Left ventricle myocardium superior (tissue), 1 donor: ENCODE measurements at places on chromosomes 16 and 17.
A peak's percentile ranks its signal among the peaks of the same experiment; 100 is the strongest.

DNA sequence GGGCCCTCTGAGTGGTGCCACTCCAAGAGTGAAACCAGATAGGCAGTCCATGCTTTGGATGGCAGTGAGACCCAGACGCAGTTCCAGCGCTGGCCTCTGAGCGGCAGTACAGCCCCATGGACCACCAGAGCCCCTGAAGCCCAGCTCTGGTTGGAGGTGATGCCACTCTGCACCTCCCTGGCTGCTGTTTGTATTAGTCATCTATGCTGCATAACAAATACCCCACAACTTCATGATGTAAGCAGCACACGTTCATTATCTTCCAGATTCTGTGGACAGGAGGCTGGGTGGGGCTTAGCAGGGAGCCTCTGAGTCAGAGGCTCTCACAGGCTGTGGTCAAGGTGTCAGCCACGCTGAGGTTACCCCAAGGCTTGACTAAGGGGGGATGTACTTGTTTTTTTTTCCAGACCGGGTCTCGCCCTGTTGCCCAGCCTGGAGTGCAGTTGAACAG is 5.1 kb upstream of the NME4 start:
- DNase-seq = peak; percentile 67

GRCh38 chr16:83807327-83807709 is 460 bp upstream of the HSBP1 start:
- peak; percentile 32 for DNase-seq

DNA sequence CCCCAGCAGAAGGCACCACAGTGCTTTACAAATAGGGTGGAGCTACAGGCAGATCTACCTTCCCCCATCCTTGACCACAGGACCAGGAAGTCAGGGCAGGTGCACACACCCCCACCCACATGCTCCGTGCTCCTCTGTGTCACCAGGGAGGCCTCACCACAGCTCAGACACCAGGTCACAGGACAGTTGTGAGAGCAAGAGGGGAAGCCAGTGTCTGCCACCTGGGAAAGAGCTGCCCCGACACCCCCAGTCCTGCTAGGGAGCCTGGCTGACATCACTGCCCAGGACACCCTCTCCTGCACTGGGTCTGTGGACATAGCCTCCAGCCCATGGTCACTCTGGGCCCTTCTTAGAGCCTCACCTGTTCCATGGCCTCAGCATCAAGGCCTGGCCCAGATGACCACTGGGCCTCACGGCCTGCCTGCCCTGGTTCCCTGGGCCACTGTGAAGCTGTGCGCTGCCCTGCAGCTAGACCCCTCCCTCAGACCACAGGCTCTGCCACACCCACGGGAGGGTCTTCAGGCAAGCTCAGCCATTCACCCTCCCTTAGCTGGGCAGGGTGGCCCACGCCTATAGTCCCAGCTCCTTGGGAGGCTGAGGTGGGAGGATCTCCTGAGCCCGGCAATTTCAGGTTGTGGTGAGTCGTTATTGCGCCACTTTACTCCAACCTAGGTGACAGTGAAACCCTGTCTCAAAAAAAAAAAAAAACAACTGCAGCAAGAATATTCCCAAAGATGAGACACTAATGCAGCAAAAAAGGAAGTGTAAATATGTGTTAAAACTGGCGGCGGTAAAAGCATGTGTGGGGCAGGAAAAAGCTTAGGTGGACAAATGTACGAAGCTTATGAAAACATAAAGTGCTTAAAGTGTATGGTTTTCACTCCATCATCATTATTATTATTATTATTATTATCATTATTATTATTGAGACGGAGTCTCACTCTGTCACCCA is 14.2 kb downstream of the POLR3K start:
- DNase-seq = no peak

DNA sequence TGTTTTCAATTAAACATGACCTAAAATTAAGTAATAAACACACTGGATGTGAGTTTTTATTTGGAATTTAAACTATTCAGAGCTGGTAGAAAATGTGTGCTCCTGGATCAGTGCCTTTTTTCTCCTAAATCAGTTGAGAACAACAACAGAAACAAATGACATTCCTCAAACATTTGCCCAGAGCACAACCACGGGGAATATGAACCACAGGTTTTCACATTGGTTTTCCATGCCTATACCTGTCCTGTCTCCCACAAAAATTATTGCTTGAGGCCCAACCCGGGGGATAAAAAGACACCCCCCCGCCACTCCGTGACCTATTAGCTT is 6.8 kb downstream of the HSBP1 start:
- DNase-seq = no peak

GRCh38 chr17:60901242-60901641 is 223.6 kb downstream of the BCAS3 start:
- no peak for DNase-seq

DNA sequence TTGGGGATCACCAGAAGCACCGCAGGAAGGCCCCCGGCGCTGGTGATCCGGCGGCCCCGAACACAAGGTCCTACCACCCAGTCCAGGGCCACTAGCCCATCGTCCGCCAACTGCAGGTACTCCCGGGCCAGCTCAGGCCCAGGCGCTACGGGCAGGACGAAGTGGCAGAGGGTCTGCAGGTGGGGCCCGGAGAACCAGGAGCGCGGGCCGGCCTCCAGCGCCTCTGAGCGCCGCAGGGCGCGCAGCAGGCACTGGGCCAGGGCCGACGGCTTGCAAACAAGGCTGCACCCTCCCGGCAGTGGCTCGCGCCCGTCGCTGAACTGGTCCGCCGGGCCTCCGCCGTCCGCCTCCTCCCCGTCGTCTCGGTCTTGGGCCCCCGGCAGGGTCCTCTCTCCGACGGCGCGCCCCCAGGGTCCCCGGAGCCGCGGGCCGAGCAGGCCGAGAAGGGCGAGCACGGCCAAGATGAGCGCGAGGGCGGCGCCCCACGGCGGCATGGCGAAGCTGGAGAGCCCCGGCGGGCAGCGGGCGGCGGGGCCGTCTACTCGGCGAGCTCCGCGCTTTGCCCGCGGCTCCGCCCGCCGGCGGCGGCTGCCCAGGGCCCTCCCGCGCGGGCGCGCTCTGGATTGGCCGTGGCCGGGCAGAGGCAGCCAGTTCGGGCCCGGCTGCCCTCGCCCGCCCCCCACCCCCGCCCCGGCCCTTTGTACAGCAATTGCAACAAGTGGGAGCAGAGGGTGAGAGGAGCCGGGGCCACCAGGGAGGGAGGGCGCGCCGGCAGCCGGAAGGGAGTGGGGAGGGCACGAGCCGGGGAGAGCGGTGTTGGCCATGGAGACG is at the start of gene ABHD15:
ABHD15 (minus strand) TSS at position 565 of the 831 bp plus-strand sequence; CDS start at position 494, 71 bp downstream.
- DNase-seq = peak; percentile 86

GRCh38 chr17:72394531-72394930 is 273.7 kb downstream of the SOX9 start:
- DNase-seq = no peak

DNA sequence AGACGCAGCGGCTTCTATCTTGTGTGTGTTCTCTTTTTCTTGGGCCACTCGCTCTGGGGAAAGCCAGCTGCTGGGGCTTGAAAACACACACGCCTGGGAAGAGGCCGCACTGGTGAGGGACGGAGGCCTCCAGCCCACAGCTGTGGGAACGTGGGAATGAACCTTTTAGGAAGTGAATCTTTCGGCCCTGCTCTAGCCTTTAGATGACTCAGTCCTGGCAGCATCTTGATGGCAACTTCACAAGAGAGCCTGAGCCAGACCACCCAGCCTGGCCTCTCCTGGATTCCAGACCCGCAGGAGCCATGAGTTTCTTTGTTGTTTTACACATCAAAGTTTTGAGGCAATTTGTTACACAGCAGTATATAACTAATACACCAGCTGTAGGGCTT is 2.2 kb upstream of the PDPK1 start:
- no peak for DNase-seq

- no peak for DNase-seq
Measured at GRCh38 chr17:28953444-28954118, 2.3 kb upstream of the PHF12 start.

DNA sequence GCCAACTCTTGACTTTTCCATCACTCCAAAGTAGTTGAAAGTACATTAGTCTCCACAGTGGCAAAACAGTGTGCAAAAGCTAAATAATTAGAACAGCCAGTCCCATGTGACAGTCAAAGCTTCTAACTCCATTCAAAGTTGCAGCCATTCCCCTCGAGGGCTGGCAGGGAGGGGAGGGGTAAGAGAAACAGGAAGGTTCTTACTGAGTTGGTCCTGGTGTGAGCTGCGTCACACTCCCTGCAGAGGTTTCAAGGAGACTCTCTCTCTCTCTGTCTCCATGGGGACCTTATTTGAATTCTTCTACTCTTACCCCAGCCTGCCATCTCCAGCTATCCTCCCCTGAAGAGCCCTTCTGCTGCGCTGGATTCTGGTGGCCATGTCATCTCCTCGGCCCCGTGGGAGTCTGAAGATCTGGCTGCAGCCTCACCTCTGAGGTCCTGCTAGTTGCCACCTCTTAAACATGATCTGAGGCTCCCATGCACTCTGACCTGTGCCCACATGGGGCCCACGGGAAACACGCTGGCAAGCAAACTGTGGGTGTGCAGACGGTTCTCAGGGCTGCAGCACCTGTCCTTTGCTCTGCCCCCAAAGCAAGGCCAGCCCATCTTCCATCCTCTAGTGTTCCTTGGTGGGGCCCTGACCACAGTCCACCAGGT is 23.3 kb upstream of the STH start:
- DNase-seq = no peak

DNA sequence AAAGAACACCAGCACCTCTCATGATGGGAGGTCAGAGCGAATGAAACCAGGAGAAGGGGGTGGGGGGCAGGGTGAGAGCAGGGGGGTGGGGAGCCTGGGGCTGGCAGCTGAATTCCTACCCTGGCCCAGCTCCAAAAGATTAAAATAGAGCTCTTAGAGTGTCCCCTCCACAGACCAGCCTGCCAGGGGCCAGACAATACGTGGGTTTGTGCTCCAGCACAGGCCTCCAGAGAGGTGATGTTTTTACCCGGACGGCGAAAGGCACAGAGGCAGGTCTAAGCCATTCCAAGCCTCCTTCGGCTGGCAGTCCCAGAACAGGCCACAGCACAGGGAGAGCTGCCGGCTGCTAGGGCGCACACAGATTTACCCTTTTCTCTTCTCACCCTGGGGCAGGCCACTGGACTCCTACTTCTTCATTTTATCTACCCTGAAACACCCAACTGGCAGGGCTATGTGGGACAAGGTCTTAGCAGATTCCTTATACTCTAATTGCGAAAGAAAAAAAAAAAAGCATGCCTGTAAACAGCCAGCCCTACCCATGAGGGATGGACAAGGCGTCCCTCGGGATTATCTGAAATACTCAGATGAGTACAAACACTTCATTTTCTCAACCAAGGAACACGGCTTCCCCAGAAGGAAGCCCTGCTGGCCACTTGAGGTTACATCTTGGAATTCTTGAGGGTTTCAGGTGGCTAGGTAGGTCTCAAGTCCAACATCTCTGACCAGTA is 71.9 kb upstream of the NOG start:
- no peak for DNase-seq

DNA sequence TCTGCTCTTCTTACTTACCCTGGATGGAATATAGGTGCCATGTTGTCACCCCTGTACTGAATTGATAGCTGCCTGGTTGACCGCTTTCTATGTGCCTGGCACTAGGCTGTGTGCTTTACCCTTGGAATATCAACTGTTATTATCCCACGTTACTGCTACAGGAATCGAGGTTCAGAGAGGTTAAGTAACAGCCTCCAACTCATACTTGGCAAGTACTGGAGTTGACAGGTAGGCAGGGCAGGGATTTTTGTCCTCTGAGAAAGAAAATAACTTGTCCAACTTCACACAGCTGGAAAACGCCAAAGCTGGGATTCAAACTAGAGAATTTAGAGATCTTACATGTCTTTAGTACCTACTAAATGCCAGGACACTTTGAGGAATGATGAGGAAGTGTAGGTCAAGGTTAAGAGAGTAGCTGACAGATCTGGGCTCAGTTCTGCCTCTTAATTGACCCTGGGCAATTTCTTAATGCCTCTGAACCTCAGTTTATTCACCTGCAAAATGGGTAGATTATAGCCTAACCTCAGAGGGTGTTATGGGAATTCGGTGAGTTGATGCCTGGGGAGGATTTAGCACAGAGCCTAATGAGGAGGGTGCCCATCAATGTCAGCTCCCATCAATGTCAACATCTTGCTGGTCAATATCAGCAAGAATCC is 25.8 kb downstream of the ITPRIPL2 start:
- no peak for DNase-seq

GRCh38 chr17:63579633-63580032 is 21.1 kb upstream of the TACO1 start:
- DNase-seq = no peak

DNA sequence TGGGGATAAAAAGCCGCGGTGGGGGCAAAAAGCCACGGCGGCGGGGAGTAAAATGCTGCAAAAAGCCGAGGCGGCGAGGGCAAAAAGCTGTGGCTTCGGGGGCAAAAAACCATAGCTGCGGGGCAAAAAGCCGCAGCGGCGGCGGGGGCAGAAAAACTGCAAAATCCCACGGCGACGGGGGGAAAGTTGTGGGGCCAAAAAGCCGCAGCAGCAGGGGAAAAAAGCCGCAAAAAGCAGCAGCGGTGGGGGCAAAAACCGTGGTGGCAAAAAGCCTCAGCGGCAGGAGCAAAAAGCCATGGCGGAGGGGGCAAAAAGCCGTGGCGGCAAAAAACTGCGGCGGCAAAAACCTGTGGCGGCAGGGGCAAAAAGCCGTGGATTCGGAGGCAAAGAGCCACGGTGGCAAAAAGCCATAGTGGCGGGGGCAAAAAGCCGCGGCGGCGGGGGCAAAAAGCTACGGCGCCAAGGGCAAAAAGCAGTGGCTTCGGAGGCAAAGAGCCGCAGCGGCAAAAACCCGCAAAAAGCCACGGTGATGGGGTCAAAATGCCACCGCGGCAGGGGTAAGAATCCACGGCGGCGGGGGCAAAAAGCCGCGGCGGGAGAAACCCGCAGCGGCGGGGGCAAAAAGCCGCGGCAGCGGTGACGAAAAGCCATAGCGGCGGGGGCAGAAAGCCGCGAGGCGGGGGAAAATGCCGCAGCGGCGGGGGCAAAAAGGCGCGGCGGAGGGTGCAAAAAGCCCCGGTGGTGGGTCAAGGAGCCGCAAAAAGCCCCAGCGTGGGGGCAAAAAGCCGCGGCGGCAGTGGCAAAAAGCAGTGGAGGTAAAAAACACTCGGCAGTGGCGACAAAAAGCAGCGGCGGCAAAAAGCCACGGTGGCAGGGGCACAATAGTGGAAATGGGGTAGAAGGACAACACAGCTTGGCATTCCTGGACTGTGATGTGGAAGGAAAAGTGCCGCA is 192.8 kb downstream of the SHCBP1 start:
- DNase-seq = no peak

- DNase-seq = no peak
Measured at GRCh38 chr16:67271446-67271845, 7.9 kb upstream of the PLEKHG4 start.

- no peak for DNase-seq
Measured at GRCh38 chr16:1768061-1768766, 3.1 kb downstream of the NME3 start.

- peak; percentile 84 for DNase-seq
Measured at GRCh38 chr17:79114458-79115301, 40.1 kb downstream of the ENGASE start.

GRCh38 chr17:62822080-62822904 is 14.2 kb upstream of the MARCHF10 start:
- DNase-seq = no peak

GRCh38 chr17:56121191-56122051 is 31.9 kb upstream of the ANKFN1 start:
- no peak for DNase-seq

DNA sequence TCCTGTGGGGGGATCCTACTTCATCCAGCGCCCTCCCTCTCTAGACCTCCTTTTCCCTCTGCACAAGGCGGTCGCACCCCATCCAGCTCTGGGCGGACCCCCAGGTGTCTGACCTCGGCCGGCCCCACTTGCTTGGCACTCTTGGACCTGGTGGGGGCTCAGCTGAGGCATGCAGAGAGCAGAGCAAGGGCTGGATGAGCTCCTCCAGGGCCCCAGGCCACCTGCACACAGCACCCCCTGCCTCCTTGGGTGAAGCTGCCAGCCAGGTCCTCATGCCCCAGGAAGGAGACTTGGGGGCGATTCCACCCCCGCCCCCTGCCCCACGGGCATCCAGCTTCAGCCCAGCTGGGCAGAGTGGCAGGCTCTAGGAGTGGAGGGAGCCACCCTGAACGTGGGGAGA is 159.4 kb upstream of the GSE1 start:
- no peak for DNase-seq
